ENCODE measurements at places on chromosomes 2 and 18.

GRCh38 chr18:79704631-79705030 lies 25.0 kb downstream of the CTDP1 start:
- DNase-seq, result no peak

DNA sequence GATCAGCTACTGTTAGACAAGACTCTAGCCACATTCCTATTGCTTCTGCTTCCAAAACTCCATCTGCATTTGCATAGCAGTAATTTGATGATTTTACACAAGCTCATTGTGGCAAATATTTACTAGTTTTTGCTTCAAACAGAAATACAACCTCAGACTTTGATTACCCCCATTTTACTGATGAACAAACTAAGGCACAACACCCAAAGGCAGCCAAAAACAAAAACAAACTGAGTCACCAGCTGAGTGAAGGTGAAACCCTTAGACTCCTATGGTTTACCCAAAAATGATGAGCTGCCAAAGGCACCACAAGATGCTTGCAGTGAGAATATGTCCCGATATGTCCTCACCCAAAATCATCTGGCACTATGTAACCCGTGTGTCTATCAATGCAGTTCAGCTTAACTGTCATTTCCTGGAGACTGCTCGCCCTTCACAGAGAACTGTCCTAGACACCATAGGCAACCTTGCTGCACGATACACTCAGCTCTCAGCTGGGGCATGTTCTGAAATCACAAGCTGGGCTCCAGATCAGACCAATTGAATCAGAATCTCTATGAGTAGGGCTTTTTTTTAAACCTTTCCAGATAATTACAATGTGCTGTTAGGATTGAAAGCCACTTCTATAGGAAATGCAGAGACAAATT lies 4.1 kb upstream of the EVA1A start:
- DNase-seq, result no peak

DNA sequence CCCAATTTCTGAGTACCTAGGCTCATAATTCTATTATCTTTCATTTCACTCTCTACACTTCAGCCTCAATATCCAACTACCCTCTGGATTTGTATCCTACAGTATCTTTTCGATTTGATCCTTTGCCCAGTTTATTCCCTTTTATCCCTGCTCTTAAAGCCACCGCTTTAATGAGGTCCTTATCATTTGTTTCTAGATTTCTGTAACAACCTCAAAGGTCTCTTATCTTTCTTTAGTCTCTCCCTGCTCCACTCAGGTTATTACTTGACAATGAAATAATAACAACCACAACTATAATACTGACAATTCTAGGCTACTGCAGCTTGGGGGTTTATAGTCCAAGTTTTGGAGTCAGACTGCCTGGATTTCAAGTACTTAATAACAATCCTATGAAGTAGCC lies 25.9 kb upstream of the ASNSD1 start:
- no peak for DNase-seq

DNA sequence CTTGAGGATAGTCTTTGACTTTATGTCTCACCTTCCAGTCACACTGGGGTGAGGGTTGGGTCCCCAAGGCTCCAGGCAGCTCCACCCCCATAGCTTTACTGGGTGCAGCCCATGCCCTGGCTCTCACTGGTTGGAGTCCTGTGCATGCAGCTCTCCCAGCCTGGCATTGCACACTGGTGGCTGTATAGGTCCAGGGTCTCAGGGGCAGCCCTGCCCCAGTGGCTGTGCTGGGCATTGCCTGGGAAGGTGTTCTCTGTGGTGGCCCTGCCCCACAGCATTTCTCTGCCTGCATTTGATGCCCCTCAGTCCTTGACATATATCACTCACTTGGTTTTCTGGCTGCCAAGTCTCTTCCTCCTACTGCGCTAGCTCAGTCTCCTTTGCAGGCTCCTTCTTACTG lies 21.2 kb downstream of the MPHOSPH10 start:
- no peak for DNase-seq

DNA sequence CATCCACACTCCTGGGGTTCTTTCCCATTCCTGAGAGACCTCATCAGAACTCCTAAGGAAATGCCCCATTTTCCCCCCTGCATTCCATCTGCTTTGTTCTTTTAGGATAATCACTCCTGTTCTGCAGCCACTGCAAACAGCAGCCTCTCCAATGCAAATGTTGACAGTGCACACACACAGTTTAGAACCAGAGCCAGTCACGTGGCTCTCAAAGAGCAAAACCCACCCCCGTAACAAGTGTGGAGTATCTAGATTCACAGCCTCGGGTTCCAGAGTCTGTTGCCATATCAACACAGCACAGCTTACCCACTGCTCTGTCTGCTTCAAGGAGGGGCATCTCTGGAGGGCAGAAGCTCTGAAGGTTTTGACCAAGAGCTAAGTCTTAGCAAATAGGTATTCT lies 180.0 kb downstream of the NAPG start:
- no peak for DNase-seq

DNA sequence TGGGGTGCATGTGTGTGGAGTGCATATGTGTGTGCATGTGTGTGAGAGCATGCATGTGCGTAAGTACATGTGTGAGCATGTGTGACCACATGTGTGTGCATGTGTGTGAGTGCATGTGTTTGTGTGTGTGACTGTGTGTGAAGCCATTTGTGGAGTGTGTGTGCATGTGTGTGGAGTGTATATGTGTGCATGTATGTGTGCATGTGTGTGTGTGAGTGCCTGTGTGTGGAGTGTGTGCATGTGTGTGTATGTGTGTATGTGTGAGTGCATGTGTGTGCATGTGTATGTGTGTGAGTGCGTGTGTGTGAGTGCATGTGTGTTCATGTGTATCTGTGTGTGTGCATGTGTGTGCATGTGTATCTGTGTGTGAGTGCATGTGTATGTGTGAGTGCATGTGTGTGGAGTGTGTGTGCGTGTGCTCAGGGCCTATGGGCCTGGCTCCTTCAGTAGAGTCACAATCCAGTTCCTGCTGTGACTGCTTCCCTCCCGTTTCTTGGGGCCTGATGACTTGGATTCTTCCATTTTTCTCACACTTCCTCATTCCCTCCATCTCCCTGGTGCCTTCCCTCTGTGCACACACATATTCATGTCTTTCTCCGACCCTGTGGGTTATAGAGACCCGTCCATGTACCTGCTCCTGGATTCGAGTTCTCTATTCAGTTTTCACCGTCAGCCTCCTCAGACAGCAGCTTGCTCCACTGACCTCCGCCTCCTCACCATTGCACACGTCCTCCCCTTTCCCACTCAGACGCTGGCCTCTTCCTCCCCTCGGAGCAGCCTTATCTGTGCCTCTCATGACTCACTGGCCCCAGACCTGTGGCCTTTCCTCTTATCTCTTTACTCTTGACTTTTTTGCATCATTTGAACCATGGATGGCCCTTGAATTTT lies 25.2 kb downstream of the TOGARAM2 start:
- DNase-seq, result no peak

GRCh38 chr2:80002568-80003157 lies 301.9 kb downstream of the LRRTM1 start:
- DNase-seq, result no peak

GRCh38 chr2:212357606-212358005 lies 181.0 kb downstream of the ERBB4 start:
- no peak for DNase-seq

GRCh38 chr2:168573128-168573903 lies 117.2 kb downstream of the CERS6 start:
- DNase-seq, result no peak

DNA sequence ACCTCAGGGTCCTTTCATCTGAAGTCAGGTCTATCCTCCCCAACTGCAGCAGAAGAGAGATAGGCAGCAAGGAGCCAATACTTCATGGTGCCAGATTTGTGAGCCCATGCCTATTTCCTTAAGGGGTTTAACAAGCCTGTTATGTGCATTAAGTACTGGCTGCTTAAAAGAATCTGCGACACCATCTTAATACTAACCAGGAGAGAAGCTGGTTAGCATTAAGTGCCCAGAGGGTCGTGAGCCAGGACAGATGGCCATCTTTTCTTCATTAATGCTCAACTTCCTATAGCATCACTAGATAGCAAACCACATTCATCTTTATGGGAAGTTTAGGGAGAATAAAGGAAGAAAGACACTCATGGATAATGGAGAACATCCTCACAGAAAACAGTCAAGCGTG lies 289.1 kb downstream of the ETAA1 start:
- no peak for DNase-seq

DNA sequence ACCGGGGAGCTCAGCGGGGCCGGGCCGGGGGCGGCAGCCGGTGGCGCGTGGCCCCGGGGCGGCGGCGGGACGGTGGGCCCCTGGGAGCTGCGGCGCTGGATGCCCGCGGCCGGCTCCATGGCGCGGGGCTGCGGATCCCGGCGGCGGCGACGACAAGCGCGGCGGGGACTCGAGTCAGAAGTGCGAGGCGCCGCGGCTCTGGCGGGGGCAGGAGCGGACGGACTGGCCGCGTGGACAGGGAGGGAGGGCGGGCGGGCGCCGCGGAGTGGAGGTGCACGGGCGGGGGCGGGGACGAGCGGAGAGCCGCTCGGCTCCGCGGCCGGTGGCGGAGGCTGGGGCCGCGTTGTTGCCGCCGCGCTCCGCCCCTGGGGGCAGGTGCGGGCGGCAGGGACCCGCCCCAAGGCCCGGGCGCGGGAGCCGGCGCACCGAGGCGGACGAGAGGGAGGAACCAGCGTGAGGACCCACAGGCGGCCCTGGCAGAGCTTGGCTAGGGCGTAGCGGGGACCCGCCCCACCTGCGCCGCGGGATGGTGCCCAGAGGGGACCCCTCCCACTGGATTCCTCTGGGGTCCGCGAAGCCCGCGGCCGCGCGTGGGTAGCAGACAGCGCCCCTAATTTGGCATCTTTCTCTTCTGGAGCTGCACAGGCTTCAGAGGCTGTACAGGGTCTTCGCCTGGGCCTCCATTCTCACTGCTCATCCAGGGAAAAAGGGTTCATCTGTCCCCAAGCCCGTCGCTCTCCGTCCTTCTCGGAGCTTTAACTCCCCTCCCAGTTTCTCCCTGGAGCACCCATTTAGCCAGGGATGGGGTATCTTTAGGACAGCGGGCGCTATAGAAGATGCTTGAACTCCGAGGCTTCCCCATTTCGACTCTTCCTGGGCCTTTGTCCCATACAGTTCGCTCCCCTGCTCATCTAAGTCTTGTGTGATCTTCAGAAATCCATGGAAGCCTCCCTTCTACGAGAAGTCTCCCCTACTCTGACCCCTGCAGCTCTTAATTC lies at the start of gene TMEM163:
Gene TMEM163 (minus strand): TSS at position 184 of the 998 bp plus-strand sequence.
- no peak for DNase-seq

- DNase-seq, result peak; percentile 45
Measured at GRCh38 chr2:23436346-23437098, 51.5 kb downstream of the KLHL29 start.

GRCh38 chr2:47195148-47195547 lies 40.0 kb upstream of the STPG4 start:
- DNase-seq, result peak; percentile 32

- DNase-seq, result no peak
Measured at GRCh38 chr2:60521626-60522025, 31.8 kb downstream of the BCL11A start.

- peak; percentile 84 for DNase-seq
Measured at GRCh38 chr18:68564961-68565360, 149.9 kb downstream of the TMX3 start.

DNA sequence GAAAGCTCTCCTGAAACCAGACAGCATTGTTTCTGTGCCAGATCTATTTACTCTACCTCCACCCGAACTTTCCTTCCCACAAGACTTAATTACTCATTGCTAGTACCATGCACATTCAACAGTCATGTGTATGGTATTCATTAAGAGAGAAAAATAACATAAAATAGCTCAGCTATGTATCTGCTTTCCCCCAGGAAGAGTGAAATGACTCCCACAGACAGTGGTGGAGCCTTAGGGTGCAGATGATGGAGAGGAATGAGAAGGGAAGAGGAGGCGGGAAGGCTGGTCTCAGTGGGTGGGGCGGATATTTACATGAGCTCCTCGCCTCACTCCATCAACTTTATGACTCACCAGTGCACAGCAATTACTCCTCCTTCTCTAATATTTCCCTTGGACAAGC lies 724.5 kb downstream of the EPHA4 start:
- peak; percentile 97 for DNase-seq

GRCh38 chr2:70477441-70477844 lies 76.2 kb downstream of the TGFA start:
- no peak for DNase-seq

DNA sequence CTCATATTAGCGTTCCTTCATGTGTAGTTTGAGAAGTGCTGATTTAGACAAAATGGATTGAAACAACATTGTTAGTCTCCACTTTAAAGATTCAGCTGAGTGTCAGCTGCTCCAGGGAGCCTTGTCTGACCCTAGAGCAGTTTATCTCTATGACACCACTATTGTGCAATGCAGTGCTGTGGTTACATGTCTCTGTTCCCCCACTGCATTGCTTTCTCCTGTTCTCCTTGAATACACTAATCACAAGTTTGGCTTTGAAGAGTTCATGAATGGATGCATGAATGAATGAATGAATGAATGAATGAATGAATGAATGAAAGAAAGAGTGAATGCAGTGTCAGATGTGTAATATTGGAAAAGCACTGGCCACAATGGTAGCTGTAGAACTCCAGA lies 38.3 kb downstream of the GCG start:
- peak; percentile 79 for DNase-seq

DNA sequence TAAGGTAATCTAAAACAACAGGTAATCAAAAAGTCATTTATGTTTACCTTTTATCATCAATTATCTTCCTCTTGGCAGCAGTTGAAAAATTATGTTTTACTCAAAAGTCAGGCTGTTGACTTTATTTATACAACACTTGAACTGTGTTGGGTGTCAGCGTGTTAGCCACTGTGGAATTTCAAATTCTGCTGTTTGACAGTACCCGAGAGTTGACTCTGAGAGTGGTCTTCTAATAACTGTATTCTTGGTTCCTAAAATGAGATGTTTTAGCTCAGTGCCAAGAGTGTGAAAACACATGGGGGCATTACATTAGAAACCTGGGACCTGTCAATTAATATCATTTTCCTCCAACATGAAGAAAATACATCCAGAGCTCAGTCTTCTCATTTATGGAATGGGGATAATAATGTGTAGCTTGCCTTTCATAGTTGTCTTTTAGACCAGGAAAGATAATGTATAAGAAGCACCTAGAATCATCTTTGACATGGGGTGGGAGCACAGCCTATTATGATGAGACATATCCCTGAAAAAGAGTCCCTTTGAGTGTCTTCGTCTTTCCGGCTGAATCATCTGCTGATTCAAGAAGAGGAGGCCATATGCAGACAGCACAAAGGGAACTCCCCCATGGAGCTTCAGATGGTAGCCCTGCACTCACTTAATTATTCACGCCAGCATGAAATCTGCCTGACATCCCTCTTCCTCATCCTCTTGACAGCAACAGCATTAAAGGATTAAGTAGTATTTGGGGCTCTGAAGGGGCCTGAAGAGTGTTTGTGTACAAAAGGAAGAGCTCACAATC lies 89.1 kb downstream of the AFF3 start:
- no peak for DNase-seq

Measured in astrocyte (in vitro differentiated cells and primary cell).